ENCODE measurements at places on chromosomes 12 and 14.

GRCh38 chr12:69008520-69008919, 75.5 kb upstream of the CPM start:
- no peak for DNase-seq

DNA sequence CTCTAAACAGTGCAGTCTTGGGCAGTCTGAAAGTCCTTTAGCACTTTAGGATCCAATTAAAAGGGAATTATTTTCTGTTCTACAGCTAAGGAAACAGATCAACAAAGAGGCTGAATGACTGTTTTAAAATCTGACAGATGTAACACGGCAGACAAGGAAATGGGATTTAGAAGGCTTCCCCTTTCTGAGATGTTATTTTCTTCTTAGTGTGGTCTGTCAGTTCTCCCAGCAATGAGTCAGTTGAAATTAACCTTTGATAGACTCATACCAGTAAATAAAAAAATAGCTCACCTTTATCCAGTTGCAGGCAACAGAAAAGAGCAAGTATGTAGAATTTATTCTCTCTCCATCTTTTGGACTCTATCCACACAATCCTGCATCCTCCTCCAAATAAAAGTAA, 98.1 kb downstream of the NEDD1 start:
- no peak for DNase-seq

DNA sequence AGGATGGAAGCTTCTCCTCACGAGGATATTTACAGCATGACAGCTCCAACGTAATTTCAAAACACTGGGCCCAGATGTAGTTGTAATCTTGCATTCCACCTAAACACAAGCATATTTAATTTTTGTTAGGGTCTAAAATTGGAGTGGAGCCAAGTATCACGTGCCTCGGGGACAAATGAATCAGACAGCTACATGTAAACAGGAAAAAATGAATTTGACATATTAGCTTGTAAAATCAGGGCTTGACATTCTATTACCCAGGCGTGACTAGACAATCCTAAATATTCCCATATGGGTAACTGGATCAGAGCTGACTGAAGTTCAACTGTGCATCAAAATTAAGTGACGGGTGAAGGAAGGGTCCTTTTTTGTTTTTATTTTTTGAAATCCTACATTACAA, 59.0 kb downstream of the MDM2 start:
- DNase-seq: peak; percentile 4

- no peak for DNase-seq
These were observed 5.2 kb upstream of the C12orf56 start for GRCh38 chr12:64395739-64396138.

DNA sequence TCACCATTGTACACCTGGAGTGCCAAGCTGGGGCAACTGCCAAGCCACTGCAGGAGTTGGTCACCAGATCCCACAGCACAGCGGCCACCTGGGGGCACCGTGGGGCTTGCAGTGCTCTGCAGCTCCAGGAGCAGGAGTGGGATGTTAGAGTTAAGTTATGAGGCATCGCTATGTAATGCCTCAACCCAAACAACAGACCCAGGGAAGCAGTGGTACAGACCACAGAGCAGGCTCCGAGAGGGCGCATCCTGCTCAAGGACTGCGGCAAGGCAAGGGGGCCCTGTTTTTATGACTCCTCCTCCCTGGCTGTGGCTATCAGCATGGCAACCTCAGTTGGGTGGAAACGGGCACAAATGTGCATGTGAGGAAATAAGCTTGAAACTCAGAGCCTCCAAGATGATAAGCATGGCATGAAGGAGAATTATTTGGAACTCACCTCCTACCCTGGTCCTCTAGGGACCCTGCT, 63.1 kb downstream of the ARL6IP4 start:
- peak; percentile 43 for DNase-seq

- DNase-seq: no peak
These were observed 14.4 kb upstream of the AACS start for GRCh38 chr12:125050868-125051267.

- DNase-seq: no peak
These were observed 3.9 kb downstream of the TAOK3 start for GRCh38 chr12:118368821-118369220.
